HFFc6 (cell line): ENCODE measurements at places on chromosomes 16 and 17.

GRCh38 chr17:37134050-37134449 is 185.3 kb downstream of the AATF start:
- DNase-seq = no peak

DNA sequence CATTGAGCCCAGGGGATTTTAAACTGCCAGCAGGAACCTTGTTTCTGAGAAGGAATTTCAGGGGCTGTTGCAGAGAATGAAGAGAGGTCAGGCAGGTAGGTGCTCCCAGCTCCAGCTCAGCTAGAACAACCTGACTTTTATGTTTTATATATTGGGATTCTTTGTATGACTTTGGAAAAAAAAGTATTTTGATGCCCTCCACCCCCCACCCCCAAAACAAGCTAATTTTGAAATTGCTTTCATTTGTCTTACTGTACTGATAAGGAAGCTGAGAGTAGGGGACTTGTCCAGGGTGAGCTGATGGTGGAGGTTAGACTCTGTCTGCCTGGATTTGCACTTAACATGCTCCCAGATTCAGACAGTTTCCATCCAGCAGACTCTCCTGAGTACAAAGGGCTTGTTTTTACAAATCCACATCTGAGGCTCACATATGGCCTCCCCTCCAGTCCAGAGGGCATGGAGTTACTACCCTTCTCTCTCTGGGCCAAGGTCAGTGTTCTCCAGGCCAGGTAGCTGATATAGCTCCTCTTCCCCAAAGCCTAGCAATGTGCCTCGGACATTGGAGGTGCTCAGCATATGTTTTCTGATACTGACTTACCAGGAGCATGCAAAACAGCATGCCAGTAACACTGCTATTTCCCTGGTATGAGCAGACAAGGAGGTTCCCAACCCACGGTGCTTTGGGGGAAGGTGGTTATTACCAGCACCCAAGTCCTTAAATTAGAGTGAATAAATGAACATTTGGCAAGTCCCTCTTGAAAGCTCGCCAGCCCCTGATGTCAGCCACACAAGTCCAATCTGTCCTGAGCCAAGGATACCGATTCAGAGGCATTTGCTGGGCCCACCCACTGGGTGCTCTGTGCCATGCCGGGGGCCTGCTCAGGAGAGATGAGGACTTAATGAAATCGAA is 11.3 kb downstream of the STX1B start:
- no peak for DNase-seq

- DNase-seq = peak; percentile 85
Measured at GRCh38 chr17:21201298-21201595, 12.7 kb downstream of the TMEM11 start.

- no peak for DNase-seq
Measured at GRCh38 chr17:39867084-39867879, 720 bp upstream of the ZPBP2 start.

- no peak for DNase-seq
Measured at GRCh38 chr16:3065742-3066439, 451 bp downstream of the IL32 start.

GRCh38 chr17:31931756-31932155 is 5.1 kb upstream of the SUZ12 start:
- no peak for DNase-seq

DNA sequence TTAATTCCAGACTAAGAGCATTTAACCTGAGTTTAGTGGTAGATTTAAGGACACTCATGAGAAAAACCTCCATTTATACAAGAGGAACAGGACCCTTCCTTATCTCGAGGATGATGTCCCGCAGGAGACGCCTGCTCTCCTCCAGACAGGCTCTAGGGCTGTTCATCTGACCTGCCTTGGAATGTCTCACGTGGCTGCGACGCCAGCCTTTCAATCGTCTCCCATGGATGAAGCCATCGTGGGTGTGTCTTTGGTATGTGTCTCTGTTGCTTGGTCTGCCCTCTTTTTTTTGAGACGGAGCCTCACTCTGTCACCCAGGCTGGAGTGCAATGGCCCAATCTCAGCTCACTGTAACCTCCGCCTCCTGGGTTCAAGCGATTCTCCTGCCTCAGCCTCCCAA is 16.5 kb downstream of the CHMP6 start:
- no peak for DNase-seq

DNA sequence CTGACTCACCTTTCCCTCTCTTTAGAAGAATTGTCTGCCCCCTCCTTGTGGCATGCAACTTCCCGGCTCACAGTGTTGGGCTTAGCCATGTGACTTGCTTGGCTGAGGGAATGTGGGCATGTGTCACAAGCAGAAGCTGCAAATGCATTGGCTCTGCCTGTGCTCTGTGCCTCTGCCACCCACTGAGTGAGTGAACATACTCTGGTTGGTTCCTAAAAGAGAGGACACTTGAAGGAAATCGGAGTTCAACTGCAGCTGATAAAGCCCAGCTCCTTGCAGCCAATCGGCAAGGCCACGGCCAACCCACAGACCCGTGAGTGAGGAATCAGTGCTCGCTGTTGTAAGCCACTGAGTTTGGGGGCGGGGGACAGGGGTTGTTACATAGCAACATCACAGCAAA is 10.9 kb upstream of the GINS2 start:
- peak; percentile 50 for DNase-seq

- no peak for DNase-seq
Measured at GRCh38 chr17:45745601-45746494, 38.3 kb upstream of the CRHR1 start.

GRCh38 chr16:89584768-89585549 is 9.4 kb downstream of the CPNE7 start:
- DNase-seq = no peak

- no peak for DNase-seq
Measured at GRCh38 chr17:69457603-69458002, 43.1 kb downstream of the MAP2K6 start.

- DNase-seq = peak; percentile 61
Measured at GRCh38 chr17:1724351-1724868, at the start of gene WDR81. Gene WDR81, plus strand, starts transcription at chr17:1724704. Its CDS starts 256 bp downstream, at chr17:1724960.

DNA sequence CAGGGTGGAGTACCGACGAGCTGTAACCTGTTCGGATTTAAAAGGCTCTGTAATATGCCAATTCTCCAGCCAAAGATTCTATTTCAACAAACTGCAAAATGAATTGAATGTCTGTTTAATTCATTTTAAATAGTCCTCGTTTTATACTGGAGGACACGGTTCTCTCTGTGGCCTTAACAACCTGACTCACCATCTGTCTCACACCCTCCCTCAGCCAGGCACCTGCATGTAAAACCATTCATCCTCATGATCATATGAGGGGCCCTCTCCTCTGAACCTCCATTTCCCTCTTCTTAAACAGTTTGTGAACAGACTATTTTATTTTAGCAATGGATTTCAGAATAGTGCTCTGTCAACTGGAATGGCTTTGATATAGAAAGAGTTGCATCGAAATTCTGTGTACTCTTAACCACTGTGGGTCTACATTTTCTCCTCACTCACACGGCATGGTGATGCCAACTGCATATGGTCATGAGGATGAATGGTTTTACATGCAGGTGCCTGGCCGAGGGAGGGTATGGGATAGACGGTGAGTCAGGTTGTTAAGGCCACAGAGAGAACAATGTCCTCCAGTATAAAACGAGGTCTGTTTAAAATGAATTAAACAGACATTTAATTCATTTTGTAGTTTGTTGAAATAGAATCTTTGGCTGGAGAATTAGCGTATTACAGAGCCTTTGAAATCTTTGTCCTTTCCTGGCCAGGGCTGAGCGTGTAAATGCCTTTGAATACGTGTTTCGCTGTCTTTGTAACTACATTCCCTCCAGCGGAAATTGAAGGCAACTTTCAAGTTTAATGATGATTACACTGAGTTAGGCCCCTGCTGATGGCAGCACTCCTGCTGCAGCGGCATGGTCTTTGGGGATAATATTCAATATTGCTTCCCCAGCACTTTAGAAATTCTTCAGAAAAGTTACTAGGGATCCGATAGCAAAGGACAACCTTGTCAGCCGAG is 329.6 kb downstream of the SNX29 start:
- DNase-seq = no peak

- no peak for DNase-seq
Measured at GRCh38 chr16:75804368-75804767, 78.1 kb upstream of the CPHXL start.

DNA sequence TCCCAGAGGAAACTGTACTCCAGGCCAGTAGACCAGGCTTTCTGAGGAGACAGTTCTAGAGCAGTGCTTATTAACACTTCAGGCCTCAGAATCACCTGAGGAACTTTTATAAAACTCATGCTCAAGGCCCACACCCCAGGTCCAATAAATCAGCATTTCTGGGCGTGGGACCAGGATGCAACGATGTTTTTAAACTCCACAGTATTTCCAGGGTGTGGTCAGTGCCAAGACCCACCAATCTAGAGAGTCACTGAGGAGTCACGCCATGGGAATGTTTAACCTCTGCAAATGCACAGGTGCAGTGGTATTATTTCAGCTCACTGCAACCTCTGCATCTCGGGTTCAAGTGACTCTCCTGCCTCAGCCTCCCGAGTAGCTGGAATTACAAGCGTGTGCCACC is 3.9 kb upstream of the TRPV1 start:
- no peak for DNase-seq

DNA sequence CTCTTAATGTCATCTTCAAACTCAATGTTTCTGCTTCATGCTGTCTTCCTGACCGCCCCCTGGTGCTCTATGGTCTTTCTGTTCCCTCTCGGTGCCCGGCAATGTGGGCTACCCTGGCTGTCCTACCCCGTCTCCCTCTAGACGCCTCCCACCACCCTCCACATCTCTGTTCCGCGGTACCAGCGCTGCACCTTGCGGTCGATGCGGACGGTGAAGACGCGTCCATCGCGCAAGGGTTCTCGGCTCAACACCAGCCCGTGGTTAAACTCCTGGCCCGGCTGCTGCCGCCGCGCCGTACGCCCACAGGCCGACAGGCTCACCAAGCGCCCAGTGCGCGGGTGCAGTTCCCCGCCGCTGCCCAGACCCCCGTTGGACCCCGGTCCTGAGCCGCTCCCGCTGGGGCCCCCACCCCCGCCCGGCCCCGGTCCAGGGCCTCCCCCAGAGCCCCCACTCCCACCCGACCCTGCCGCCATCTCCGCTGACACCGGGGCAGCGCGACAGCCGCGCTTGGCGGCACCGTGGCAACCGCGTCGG is at the start of gene NEURL4:
NEURL4 (minus strand) TSS at position 496 of the 534 bp plus-strand sequence; CDS start at position 473, 23 bp downstream.
- no peak for DNase-seq

DNA sequence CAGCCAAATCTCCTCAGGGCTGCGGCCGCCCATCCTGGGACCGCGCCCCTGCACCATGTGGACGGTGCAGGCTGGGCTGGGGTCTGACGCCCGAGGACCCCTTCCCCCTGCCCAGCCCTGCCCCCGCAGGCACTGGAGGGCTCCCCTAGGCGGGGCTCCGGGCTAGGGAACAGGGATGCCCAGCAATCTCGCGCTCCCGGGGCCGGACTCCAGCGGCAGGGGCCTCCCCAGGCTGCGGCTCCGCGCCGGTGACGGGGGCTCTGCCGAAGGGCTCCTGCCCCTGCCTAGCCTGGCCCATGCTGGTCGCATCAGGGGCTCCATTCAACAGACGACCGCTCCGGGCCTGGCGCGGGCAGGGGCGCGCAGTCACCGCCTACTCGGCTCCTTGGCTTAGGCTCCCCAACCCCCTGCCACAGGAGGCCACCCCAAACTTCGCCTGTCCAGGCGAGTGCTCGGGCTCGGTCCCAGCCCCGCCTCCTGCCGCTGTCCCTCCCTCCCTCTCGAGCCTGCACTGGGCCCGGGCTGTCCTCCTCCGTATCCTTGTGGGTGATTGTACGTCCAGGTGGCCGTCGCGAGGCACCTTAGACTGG is 27.4 kb upstream of the ADORA2B start:
- no peak for DNase-seq

GRCh38 chr17:67980456-67980855 is 15.8 kb downstream of the C17orf58 start:
- DNase-seq = no peak

- DNase-seq = no peak
Measured at GRCh38 chr16:11379420-11379819, 34.2 kb downstream of the RMI2 start.

DNA sequence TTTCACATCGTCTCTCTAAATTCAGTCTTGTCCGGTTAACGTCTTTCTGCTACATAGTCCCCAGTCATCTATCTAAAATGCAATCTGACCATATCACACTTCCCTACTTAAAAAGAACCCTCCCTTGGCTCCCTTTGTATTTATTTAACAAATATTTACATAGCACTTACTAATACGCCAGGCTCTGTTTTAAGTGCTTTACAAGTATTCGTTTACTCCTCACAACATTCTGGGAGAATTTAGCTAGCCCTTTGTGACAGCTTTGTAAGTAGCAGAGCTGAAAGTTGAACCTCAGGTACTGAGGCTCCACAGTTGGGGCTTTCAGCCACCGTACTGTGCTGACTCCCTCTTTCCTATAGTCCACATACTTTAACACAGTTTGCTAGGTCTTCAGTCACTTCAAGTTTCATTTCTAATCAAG is 9.2 kb downstream of the PAFAH1B1 start:
- DNase-seq = no peak

DNA sequence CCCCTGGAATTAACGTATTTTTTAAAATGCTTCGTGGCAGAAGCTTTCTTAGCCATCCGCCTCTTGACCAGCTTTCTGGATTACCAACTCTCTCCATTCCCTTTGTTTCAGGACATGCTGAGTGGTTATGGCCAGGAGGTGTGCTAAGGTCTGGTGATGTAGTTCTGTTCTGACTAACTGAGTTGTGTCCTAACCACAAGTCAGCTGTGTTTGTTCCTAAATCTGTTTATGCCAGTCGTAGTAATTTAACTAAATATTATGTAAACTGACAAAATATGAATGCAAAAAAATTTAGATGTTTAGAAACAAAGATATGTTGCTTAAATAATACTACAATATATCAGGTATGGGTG is 61.6 kb downstream of the MRTFB start:
- DNase-seq = peak; percentile 4

DNA sequence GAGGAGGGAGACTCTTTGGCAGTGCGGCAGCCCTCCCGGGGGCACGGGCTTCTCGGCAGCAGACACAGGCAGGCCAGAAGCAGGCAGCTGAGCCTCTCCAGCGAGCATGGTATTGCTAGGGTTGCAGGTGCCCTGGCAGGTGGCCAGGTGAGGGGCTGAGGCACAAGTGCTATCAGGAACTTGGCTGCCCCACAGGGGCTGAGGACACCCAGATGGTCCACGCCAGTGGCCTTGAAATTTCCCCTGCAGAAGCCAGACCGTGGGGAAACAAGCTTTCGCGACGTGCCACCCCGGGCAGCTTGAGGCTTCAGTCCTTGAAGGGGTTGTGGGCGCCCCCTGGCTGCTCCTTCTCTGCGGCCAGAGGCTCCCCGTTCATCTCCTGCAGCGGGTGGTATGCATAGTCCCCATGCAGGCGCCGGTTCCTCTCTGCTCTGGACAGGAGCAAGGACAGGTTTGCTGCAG is 8.5 kb downstream of the NAGPA start:
- DNase-seq = no peak

- DNase-seq = no peak
Measured at GRCh38 chr17:67051837-67052236, 7.5 kb downstream of the CACNG1 start.

- DNase-seq = peak; percentile 90
Measured at GRCh38 chr16:25012525-25012991, 2.6 kb downstream of the ARHGAP17 start.

GRCh38 chr16:54431041-54431996 is 144.7 kb upstream of the IRX3 start:
- peak; percentile 66 for DNase-seq

- no peak for DNase-seq
Measured at GRCh38 chr17:41519501-41520224, 973 bp upstream of the KRT15 start.
